ENCODE measurements at places on chromosomes 1 and 21.

GRCh38 chr1:179129702-179130473 lies 48.0 kb downstream of the TOR3A start:
- DNase-seq: no peak

- no peak for DNase-seq
These were observed 50.2 kb upstream of the IVNS1ABP start for GRCh38 chr1:185367218-185367617.

DNA sequence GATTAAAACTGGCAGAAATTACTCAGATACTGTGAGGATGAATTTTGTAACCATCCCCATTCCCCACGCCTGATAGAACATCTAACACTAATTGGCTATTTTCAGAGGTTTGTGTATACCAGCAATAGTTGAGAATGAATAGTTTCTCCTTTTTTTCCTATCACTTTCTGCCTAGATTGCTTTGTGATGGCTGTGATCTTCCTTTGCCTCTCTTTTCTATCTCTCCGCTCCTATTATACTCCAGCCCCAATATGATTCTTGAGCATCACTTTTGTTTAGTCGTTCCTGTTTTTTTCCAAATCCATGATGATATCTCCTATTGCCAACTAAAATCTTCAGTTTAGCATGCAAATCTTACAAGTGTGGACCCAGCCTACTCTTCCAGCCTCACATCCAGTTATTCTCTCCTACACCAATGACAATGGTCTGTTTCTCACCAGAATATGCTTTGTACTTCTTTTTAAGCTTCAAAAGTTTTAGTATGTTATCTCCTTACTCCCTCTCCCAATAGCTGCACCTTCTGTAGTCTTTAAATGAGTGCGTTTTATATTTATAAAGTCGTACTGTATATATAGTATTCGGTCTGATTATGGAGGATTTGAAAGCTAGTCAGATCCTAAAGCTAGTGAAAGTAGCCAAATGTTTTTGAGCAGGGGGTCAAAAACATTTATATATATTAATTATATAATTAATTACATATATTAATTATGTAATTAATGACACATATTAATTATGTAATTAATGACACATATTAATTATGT lies 25.2 kb downstream of the MAGI3 start:
- no peak for DNase-seq

- no peak for DNase-seq
These were observed 6.0 kb upstream of the SEC16B start for GRCh38 chr1:177975588-177976495.

- DNase-seq: no peak
These were observed 76.8 kb downstream of the ATP6V1G3 start for GRCh38 chr1:198463709-198464108.

DNA sequence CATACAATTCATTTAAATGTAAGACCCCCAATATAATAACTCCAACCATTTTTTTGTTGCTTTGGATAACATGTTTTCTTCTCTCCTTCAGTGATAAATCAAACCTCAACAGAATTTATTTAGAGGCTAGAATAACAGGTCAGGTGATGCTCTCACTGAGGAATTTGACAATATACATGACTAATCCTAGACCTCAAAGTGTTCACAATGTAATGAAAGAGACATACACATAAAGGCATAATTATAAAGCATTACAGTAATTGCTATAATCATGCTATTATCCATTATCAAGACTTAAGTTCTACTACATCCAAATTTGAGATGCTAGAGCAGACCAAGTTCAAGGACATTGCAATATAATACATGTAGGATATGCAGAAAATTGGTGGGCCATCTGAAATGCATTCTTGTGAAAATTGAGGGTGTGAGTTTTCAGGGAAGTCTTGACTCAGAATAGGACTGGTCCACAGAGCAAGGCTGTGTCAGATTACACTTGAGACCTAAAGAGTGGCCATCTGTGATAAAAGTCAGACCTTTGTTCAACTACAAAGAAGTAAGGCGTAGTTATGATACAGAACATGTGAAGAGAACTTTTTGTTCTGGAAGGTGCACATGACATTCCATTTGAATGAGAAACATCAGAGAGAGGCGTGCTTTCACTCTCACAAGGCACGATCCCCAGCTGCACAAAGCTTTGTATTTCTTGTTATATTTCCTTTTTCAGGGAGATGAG lies 45.5 kb downstream of the UTP25 start:
- no peak for DNase-seq

GRCh38 chr1:115430441-115431158 lies 92.6 kb upstream of the NGF start:
- DNase-seq: no peak

GRCh38 chr1:211335522-211336157 lies 9.0 kb downstream of the TRAF5 start:
- DNase-seq: no peak

- peak; percentile 11 for DNase-seq
These were observed 113.1 kb downstream of the PBX1 start for GRCh38 chr1:164671966-164672571.

GRCh38 chr1:232509570-232509969 lies 120.4 kb downstream of the SIPA1L2 start:
- DNase-seq: no peak

DNA sequence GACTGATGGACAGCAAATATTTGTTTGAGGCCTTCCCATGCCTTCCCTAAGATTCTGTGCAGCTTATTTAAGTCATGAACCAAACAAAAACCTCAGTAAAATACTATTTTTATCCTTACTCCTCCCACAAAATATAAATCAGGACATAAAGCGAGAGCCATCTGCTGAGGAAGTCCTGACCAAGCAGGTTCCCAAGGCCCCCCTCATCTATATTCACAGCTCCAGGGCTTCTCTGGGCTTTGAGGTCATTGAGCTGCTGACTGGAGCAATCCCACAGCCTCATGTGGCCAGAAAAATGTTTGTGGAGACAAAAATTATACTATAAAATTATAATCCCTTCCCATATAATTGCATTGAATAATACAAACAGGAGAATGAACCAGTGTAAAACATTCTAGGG lies 846.2 kb downstream of the ADGRL2 start:
- DNase-seq: no peak

DNA sequence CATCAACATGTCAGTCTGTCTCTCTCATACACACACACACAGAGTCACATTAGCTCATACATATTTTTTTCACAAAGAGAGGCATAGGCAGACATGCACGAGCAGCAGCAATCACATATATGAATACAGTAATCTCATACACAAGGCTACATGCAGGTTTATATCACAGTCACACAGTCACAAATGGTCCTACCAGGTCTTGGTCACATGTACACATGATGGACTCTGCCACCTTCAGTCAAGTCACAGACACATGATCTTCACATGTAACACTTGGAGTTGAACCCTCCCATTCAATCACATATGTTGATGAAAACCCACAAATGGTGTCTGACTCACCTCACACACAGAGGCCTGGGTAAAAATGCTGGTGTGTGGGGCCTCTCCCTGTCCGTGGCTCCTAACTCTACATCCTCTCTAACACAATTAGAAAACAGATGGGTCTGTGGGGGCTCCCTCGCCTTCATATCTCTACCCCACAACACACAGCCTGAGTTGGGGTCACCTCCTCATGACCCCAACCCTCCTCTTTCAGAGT lies 27.9 kb downstream of the RIMS3 start:
- DNase-seq: no peak

DNA sequence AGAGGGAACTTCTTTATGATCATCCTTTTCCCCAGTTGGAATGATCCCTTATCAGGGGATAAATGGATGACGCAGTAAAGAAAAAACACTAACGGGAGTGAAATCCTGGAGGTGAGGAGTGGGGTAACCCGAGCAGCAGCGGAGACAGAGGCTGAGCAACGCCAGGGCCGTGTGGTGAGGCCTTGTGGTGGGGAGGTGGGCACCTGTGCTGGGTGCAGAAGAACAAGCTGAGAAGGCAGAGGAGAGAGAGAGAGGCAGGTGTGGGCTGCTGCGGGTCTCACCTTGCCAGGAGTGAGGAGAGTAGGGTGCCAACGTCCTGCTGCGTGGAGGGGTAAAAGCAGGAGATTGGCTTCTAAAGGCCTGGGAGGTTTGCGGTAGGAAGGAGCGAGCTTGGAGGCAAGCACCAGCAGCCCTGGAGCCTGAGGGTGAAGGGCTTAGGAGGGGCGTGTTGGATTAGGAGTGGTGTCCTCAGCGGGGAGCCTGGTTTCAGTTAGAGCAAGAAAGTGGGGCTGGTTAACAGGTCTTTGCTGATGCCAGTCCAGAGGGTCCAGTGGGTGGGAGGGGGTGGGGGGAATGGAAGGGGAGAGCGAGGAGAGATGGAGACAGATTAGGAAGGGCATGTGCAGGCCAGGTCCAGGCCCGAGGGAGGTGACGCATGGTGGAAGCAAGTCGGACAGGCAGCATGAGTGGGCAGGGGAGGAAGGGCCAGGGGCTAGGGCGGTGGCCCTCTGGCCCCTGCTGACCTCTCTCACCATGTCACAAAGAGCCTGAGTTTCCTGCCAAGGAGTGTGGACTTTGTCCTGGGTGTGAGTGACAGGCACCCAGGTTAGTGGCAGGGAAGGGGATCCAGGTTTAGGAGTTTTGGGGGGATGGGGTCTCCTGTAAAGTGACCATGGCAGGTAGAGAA lies 36.7 kb upstream of the LHX4 start:
- DNase-seq: no peak

GRCh38 chr1:112985123-112985522 lies 29.1 kb upstream of the SLC16A1 start:
- no peak for DNase-seq

DNA sequence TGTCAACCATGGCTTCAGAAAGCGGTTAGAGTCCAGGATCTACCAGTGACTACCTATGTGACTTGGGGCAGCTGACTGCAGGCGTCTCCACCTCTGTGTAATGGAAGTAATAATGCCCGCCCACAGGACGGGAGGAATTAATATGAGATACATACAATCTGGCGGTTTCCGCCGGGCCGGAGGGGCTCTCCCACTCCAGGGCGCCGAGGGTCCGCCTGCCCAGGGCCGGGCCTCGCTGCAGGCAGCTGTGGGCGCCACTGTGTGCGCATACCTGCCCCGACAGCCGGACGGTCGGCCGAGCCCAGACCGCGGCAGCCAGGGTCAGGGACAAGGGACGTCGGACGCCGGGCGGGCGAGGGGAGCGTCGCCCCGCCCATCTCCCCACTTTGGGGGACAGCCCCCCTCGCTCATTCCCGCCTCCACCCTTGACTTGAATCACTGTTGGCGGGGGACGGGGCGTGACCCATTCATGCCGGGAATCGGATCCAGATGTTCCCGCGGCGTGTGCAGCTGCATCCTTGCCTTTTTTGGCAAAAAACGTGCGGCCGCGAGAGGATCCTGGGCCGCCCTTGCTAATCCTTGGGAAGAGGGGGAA lies 6.0 kb upstream of the SF3A3 start:
- peak; percentile 75 for DNase-seq

DNA sequence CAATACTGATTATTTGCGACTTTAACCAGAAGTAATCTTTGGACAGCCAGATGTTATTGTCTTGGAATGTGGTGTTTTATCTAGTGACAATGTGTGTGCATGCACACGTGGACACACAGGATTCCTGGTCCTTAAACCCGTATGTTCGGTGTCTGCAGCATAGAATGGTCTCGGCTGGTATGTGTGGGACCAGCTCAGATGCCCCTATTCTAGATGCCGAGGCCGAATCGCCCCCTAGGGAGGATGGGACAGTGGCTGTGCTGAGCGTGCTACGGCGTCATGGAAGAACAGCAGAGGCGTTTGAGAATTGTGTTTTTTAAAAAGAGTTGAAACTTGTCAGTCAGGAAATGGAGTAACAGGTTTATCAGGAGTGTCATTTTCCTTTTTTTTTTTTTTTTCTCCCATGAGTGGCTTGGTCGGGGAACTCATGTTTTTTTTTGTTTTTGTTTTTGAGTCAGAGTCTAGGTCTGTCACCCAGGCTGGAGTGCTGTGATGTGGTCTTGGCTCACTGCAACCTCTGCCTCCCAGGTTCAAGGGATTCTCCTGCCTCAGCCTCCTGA lies 30.1 kb downstream of the SKI start:
- DNase-seq: no peak

- DNase-seq: no peak
These were observed 90.5 kb downstream of the CASZ1 start for GRCh38 chr1:10705953-10706352.

DNA sequence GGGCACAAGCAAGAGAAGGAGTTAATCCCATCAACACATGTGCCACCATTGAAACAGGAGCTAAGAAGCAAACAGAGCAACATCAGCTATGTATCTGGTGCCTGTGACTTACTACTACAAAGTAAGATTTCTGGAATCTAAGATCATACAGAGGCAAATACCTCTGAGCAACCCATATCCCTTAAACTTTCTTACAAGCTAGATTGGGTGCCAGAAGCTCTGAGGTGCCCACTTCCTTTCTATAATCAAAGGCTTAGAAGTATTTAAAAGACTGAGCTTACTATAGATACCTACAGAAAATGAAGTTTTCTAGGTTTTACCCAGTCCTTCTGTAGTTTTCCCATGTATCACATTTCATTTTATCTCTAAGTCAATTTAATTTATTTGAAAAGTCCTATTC lies 44.4 kb upstream of the ADAM30 start:
- no peak for DNase-seq

- DNase-seq: no peak
These were observed 5.5 kb downstream of the COP1 start for GRCh38 chr1:176201568-176201967.

GRCh38 chr1:110645821-110646735 lies 28.7 kb downstream of the KCNA3 start:
- no peak for DNase-seq

DNA sequence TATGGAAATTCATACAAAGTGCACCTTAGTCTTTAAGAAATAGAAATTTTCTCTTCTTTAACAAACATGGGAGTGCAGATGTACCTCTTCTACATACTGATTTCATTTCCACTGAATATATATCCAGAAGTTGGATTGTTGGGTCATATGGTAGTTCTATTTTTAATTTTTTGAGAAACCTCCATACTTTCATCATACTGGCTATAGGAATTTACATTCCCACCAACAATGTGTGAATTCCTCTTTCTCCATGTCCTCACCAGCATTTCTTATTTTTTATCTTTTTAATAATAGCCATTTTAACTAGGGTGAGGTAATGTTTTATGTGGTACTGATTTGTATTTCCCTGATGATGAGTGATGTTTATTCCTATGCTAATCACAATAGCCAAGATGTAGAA lies 87.5 kb downstream of the RGS2 start:
- no peak for DNase-seq

DNA sequence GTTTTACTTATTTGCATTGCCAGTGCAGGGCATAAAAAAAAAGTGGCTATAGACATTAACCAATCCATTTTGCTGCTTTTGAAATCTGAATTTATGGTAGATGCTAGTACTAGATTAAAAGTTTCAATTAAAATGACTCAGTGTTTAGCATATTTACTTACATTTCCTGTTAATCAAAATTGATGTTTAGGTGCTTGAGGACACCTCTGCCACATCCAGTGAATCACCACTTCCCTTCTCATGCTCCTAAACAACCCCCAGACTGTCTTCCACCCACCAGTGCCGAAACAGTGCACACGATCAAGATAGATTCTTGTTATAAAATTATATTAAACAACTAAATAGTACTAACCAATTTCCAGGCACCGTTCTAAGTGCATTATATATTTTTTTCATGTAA lies 32.7 kb downstream of the HSD17B7 start:
- no peak for DNase-seq

- DNase-seq: no peak
These were observed 137.6 kb downstream of the RGS7 start for GRCh38 chr1:241219449-241219848.

Data from NCI-H345 (cell line).